ENCODE measurements at places on chromosomes 16 and 17.

GRCh38 chr16:15773968-15774367 is 82.9 kb downstream of the MYH11 start:
- no peak for DNase-seq

DNA sequence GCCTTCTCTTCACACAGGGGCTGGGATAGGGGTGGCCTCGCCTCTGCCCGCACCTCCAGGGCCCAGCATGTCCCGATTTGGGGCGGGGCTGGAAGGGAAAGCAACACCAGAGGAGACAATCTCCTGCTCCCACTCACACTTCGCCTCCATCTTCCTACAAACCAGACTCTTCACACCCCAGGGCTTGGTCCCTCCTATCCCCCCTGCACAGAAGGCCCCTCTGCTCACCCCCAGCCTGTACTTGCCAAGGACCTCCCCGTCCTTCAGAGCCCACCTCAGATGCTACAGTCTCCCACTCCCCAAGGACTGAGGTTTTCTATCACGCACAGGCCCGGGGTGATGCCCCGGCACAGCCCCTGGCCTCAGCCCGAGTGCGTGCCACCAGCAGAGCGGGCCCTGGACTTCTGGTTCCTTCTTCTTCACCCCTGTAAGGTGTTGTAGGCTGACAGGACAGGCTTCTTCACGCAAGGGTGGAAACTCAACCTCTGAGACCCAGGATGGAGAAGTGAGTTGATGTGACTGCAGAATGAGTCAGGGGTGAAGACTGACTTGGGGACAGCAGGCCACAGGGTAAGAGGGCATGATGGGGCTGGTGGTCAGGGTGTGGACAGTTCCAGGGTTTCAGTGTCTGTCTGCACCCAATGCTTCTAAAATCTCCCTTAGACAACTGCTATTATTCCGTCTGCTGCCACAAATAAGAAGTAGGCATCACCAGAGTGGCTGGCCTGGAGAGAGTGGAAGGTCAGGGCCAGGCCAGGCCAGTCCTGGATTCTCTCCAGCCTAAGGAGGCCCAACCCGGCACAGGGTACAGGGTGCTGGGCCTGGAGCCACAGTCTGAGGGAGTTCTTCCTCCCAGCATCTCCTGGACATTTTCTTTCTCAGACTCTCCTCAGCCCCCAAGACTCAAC is 2.5 kb downstream of the ITGAE start:
- no peak for DNase-seq

DNA sequence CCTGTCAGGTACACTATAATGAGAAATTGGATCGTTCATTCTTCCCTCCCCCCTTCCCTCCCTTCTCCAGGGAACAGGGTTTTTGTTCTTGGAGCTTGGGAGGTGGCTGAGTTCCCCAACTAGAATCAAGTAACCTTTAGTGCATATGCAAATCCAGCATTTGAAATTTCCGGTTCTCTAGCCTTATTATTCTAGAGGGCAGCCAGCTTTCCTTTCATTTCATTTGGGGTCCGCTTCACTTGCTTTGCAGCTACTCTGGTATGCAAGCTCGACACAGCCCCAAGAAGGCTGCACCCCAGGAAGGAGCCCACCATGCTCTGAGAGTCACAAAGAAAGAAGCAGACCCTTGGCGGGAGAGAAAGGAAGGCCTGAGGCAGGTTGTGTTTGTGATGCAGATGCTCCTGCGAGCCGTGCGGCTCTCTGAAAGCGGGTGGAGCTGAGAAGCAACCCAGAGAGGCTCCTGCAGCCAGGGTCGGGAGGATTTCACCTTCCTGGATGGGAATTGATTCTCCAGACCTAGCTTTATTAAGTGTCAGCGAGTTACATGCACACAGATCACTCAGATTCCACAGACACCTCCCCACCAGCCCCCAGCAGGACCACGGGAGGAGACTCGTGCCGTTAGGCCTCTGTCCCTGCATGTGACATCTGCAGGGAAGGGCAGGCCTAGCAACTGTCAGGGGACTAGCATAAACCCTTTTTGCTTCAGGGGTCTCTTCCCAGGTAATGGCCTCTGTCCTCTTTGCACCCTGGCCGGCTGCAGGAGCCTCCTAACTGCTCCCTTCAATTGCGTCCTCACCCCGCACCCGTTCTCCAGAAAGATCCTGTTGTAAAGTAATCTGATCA is 34.5 kb downstream of the PMM2 start:
- no peak for DNase-seq

- DNase-seq, result no peak
These were observed 9.1 kb upstream of the MED9 start for GRCh38 chr17:17467720-17468119.

- DNase-seq, result no peak
These were observed 414.4 kb downstream of the UTP18 start for GRCh38 chr17:51674579-51675255.

- peak; percentile 58 for DNase-seq
These were observed 658 bp downstream of the SYNRG start for GRCh38 chr17:37608351-37609169.

GRCh38 chr16:8885674-8886592 is 3.8 kb downstream of the LITAFD start:
- DNase-seq, result peak; percentile 45

DNA sequence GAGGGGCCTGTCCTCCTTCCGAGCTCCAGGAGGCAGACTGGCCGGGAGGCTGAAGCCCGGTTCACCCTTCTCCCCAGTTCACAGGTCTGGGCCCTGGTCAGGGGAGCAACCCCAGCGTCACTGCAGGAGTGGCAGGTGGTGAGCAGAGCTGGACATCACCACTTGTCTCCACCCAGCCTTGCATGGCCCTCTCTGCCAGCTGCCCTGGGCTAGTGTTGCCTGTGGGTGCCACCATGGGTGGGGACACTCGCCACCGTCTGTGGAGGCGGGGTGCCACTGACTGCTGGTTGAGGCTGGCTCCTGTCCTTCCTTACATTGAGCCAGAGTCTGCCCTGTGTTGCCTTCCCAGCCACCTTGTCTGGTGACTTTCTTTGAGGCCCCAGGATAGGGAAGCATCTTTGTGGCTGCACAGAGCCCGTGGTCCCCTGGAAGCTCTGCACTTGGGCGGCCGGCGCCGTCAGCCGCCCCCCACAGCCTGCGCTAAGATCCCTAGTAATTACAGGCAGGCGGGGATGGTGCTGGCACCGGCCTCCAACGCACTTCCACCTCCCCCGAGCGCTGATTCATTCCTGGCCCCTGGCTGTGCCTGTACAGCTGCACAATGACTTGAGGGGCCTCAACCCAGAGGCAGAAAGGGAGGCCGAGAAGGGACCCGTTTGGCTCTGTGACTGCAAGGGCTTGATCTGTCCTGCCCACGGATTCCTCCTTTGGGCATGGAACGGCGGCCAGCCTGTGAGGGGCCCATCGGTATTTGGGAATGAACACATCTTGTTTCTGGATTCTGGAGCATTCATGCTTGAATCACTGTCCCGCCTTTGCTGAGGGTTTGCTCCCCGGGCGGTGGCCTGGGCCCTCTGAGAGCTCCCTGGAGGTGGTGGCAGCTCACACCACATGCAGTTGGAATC is 5.2 kb downstream of the BAIAP2 start:
- DNase-seq, result no peak

DNA sequence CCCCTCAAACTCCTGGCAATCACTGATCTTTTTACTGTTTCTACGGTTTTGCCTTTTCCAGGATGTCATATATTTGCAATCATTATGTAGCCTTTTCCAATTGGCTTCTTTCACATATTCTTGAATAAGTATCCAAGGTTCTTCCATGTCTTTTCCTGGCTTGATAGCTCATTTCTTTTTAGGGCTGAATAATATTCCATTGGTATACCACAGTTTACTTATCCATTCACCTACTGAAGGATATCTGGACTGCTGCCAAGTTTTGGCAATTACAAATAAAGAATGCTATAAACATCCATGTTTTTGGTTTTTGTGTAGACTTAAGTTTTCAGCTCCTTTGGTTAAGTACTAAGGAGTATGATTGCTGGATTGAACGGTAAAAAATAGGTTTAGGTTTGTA is 16.0 kb downstream of the GPATCH8 start:
- DNase-seq, result no peak

GRCh38 chr16:19680881-19681340 is 37.1 kb downstream of the KNOP1 start:
- no peak for DNase-seq

DNA sequence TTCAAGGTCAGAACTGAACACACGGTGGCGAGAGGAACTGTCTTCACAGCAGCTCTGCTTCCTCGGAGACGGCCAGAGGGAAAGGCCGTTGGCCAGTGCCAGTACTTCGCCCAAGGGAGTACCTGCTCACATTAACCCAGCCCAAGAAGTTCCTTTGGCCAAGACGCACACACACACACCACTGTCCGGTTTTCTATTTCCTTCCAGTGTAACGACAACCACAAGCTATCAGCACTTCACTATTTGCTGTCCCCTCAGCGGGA is 744 bp upstream of the GGNBP2 start:
- DNase-seq, result peak; percentile 77

DNA sequence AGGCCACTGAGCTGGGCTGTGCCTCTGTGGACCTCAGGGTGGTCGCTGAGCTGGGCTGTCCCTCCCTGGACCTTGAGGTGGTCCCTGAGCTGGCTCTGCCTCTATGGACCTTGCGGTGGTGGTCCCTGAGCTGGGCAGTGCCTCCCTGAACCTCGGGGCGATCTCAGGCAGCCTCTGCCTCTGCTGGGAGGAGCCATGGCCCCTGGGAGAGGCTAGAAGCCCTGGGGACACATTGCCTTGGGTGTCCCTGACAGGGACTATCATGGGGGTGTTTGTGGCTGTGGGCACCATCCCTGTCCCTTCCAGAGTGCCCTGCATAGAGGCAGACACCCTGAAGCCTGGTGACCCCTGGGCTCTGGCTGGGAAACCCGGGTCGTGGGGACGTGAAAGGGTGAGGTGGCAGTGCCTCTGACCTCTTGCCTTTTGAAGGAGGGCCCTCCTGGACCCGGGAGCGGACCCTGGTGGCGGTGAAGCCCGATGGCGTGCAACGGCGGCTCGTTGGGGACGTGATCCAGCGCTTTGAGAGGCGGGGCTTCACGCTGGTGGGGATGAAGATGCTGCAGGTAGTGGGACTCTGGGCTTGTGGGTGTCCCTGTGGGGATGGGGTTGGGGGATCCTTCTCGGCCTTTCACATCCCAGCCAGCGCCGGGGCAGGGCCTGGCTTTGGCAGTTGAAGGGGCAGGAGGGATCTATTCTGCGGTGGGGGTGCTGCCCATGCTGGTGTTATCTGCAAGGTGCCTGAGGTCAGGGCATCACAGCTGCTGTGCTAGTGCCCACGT is 1.8 kb downstream of the NME4 start:
- DNase-seq, result no peak

DNA sequence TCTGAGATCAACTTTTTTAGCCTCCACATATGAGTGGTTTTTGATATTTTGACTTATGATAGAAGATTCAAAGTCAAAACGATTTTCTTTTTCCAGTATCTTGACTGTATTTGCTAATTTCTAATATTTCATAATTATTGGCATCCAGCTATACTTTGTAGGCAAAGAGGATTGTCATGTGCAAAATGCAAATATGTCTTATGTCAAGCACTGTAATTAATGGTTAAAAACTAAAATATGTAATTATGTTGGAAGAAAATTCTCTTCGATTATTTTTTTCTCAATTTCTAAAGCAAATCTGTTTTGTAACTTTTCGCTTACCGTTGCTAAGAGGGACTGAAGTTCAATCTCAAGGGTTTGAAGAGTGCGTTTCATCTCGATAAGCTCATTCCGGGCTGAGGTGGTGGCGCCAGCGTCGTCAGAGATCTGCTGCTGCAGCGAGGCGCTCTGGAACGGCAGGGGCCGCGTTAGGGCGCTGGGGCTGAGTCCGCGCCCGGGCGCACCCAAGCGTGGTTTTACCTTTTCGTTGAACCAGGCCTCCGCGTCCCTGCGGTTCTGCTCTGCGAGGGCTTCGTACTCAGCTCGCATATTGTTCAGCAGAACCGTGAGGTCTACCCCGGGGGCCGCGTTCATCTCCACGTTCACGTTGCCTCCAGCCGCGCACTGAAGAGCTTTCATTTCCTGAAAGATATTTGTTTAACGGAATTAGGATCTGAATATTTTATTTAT is 3.0 kb downstream of the KRT27 start:
- DNase-seq, result no peak

- DNase-seq, result no peak
These were observed 158.1 kb downstream of the CYLD start for GRCh38 chr16:50899951-50900350.

GRCh38 chr17:2087597-2088211 is 32.8 kb downstream of the HIC1 start:
- DNase-seq, result no peak

DNA sequence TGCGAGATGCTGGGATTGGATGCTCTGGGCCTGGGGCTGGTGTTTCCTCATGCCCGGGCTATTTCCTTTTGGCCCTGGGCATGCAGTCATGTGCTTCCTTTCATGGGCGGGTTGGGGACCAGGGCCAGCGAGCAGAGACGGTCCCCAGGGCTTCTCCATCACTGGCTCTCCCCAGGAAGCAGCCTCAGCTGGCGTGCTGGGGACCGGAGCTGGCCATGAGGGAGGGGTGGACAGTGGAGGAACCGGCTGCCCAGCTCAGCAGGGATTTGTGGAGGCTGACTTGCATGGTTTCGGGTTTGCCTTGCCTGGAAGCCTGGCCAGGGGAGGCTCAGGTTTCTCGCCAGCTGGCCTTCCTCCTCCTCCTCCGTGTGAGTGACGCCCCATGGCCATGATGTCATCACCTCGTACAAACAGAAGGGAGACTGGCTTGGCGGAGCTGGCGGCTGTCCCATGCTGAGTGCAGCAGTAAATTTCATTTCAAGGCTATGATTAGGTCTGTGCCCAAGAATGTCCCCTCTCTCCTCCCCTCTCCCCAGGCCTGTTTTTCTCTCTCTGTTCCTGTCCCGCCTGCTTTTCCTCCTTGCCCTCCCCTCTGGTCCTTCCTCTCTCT is 8.9 kb upstream of the TIMP2 start:
- peak; percentile 35 for DNase-seq

DNA sequence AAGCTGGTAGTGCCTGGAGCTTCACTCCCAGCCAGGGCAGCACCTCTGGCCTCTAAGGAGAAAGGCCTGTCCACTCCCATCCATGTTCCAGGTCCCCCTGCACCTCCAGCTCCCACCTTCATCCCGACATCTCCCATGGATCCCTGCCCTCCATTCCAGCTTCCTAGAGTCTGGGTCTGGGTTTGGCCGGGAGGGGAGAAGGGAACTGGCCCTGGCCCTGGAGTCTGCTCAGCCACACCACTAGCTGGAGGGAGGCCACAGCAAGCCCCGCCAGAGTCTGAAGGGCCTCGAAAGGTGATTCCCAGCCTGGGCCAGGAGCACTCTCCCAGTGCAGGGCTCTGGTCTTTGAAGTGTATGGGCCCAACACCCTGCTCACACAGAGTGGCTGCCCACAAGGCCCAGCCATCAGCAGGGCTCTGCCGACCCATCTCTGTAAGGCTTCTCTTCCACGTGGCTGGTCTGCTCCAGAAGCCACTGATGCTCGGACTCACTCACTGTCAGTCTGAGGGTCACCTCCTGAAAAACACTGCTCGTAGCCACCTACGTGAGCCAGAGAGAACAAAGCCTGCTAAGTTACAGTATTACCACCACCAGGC is 4.7 kb downstream of the NAT9 start:
- no peak for DNase-seq

Data from RKO (cell line).